ENCODE measurements at places on chromosomes 12 and 14.

- no peak for DNase-seq
These were observed 26.1 kb upstream of the ANP32D start for GRCh38 chr12:48446161-48446776.

DNA sequence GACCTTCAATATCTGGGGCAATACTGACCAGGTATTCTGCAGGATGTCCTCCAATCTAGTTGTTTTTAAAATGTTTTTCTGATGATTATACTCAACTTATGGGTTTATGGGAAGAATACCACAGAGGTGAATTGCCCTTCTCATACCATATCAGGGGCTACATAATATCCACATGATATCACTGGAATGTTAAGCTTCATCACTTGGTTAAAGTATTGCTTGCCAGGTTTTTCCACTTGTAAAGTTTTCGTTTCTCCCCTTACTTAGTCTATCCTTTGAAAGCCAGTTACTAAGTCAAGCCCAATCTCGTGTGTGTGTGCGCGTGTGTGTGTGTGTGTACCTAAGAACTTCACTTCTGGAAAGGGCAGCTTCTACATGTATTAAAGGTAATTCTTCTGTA is 980.9 kb upstream of the FBXO33 start:
- no peak for DNase-seq

DNA sequence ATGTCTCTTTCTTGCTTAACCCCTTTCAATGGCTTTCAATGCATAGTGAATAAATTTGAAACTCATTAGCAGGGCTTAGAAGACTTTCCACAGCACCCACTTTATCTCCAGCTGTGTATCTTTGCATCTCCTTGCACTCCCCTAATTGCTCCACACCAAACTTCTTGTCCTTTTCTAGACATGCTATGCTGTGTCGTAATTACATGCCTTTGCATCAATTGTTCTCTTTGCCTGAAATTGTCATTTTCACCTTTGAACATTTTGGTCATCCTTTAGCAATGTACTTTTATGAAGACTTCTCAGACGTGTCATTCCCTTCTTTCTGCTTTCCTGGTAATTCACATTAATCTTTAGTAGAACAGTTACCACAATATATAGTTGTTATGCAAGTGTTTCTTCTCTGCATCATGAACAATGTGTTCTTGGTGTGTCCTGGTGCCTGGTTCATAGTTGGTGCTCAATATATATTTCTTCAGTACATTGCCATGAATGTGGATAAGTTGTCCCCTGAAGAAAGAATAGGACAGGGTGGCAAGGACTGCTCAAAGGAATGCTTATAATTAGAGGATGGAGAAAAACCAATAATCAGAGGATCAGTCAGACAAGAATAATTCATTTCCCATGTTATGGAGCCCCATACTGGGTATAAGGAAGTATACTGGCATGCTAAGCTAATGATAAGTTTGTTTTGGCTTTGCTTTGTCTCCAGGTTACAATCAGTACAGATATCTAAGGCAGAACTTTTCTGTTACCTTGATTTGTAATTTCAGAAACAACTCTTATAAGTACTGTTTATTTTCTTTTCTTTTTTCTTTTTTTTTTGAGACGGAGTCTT is 27.2 kb downstream of the ARF6 start:
- no peak for DNase-seq

GRCh38 chr12:108131035-108131434 is 1.9 kb downstream of the WSCD2 start:
- no peak for DNase-seq

DNA sequence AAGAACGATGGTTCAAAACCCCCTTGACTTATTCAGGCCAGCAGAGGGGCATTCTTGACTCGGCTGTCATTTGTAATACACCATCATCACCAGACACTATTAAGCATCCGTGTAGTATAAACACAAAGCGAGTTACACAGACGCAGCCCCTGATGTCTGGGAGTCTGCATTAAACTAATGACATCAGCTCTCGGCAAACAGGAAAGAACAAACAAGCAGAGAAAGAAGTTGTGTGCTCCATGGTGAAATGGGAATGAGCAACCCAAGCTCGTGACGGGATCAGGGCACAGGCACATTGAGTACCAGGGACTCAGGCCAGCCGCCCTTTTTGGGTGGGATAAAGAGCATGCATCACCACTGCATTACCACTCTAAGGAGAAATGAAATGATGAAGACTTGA is 460.1 kb downstream of the MED13L start:
- peak; percentile 84 for DNase-seq

DNA sequence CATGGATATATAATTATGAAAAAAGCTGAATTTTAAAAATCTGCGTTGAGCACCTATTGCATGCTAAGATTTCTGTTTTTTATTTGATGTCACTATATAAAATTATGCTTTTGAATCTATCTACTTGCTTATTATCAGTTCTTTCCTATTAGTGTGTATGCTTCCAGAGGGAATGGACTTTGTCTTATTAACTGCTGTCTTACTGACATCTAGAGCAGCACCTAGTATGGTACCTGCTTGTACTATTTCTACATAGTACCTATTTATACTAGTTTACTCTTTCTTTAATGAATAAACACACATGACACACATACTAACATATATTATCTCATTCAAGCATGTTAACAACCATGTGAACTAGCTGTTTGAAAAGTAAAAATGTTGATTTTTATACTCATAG is 38.6 kb upstream of the PIK3C2G start:
- DNase-seq = no peak

DNA sequence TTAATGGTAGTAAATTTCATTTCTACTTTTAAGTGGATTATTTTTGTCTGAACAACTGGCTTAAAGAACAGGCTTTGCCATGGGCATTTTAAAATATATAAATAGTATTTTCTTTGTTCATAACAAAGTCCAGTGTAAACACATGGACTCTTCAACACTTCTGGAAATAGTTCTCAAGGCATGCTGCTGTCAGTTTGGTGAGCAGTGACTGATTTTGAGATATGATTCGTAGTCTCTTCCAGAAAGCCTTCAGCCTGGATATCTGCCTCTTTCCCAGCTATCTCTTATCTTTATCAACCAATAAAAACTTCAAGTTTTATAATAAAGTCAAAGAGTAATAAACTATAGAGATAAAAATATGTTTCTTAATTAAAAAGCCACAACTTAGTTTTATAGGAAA is 110.7 kb downstream of the NAV3 start:
- DNase-seq = no peak

GRCh38 chr12:89801284-89801683 is 92.6 kb upstream of the ATP2B1 start:
- DNase-seq = no peak

DNA sequence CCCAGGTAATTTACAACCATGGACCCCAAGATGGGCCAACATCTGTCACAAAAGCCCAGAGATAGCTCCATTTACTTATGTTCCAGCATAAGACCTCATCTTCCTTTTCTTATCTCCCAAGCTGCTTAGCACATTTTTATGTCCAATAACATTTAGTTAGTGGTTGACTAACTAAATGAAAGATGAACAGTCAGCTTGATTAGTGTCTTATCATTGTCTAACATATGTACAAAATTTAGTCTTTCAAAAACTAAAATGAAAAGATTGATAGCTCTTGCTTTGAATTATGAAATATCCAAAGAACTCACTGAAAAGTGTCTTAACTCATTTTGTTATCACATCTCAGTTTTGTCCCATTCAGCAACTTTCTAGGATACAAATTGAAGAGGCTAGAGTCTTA is 163.1 kb upstream of the EGLN3 start:
- DNase-seq = no peak

GRCh38 chr12:130796985-130797686 is 41.9 kb downstream of the STX2 start:
- no peak for DNase-seq

- no peak for DNase-seq
These were observed 25.5 kb downstream of the SLC17A8 start for GRCh38 chr12:100382338-100382737.

DNA sequence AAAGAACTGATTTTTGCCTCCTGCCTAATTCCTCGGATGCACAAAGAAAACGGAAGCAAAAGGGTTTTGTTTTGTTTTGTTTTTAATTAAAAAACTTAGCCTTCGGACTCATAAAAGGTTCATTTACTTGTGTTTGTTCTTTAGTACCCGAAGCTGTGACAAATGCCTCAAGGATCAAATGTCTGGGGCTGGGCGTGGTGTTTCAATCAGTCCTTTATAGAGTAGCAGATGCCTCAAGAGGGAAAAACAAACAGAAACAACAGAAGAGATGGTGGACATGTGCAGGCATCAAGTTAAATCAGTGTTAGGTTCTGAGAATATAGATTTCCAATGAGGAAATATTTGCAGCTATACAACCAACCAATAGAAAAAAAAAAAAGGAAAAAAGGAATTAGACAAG is 1.6 kb upstream of the WIF1 start:
- DNase-seq = peak; percentile 47

GRCh38 chr12:94458877-94459727 is 565 bp downstream of the CEP83 start:
- peak; percentile 21 for DNase-seq

DNA sequence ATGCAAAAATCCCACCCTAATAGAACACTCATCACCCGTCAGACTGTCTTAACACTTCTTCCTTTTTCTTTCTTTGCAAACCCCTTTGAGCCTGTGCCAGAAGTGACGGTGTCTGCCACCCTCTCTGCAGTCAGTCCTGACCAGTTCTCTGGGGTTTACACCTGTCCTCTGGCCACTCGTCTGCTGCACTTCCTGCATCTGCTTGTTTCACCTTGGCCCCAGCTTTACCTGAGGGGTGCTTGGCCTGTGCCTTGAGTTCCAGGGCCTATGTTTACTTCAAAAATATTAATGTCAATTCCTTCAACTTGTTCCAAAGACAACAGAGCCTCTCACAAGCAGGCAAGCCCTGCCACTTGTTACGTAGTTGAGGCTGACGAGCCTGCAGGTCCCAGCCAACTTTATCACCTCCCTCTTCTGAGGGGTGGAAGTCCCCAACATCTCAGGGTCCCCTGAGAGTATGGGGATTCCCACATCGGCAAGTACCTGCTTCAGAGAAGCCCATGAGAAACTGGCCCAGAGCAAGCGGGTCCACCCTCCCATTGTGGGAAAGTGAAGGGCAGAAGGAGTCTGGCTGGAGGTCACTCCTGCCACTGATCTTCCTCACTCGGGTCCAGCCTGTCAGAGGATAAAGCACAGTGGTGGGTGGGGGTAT is 205.4 kb downstream of the DAD1 start:
- DNase-seq = no peak

- DNase-seq = no peak
These were observed 364.1 kb downstream of the EGLN3 start for GRCh38 chr14:33586806-33587205.

- DNase-seq = no peak
These were observed 86.9 kb downstream of the EPS8 start for GRCh38 chr12:15702276-15702675.

GRCh38 chr14:45199230-45199629 is 53.8 kb downstream of the MIS18BP1 start:
- DNase-seq = no peak

DNA sequence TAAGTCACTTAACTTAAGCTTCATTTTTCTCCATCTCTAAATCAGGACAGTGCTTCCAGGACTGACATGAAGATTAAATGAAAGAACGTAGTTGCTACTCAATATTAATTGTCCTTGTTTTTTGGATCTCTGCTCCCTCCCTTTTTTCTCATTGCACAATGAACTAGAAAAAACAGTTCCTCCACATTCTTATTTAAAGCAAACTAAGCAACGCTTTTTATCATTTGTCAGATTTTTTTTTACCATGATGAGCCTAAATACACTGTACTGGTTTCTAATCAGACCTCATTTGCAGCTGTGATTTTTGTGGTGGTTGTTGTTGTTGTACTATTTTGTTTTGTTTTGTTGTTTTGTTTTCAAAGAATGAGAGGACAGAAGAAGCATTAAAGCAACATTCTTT is 23.2 kb upstream of the PARP11 start:
- no peak for DNase-seq

- DNase-seq = no peak
These were observed 80.5 kb upstream of the ZFP36L1 start for GRCh38 chr14:68873376-68873775.

DNA sequence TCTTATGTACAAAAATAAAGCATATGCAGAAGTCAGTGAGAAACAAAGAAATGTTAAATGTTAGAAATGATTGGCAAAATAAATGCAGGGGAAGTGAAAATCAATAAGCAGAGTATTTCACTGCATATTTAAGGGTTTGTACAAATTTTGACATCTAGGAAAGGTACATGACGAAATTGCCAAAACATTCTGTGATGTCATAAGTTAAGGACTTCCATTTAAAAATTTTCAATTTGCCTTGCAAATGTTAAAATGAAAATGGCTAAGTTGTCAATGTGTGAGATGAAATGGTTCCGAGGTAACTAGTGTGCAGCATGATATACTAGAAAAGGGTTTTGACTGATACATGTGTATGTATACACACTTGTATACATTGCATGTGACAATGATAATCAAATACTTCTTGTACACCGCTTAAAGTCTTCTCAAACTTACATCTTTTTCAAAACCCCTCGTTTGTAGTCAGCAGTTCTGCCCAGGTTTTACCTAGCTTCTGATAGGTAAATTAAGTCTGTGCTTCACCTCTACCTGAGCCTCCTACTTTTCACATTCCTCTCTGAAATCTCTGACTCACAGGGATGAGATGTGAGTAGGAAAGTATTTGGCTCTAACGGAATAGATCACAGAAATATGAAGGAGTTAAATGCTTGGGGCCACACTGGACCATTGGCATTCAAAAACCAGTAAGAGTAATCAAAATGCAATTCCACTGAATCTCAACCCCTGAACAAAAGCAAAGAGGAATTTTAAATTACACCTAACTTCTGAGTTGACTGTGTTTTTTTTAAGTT is 442.4 kb upstream of the FOXG1 start:
- DNase-seq = no peak

DNA sequence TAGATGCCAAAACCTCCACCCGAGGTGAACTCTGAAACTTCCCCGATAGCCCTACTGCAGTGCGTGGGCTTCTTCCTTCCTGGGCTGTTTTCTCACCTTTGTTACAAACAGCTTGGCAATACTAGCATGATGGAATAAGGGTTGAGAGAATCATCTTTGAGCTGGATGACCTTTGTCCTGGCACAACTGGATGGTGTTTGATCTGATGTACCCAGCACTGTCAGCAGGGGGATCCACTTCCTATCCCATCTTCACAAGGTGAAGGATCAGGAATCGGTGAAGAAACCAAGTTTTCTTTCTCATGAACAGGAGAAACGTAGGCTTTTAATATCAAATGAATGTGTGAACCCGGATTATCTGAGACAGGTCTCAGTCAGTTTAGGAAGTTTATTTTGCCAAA is 19.5 kb upstream of the LRRC10 start:
- DNase-seq = no peak

DNA sequence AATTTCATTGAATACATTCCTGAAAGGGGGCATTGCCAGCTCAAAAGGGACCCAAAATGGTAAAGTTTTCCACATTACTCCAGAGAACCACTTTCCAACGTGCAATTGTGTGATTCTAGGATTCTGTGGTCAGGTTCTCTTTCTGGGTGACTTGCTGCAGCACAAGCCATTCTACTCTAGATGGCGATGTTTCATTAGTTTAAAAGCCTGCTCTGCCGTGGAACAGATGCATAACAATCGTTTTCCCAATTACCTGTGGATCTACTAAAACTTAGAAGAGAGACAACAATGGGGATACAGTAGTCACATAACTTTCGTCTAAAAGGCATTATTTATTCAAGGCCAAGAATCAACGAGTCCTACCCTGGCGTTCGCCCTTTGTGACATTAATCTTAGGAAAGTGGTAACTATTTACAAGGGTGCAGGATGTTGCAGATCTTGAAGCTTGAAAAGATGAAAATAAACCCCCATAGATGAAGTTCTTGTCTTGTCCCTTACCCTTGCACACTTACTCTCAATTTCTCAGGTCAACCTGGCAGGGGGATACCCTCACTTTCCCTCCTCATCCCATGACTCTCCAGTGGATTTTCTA is 400.9 kb downstream of the SNAPC1 start:
- DNase-seq = peak; percentile 45
